NAMALWA (cell line): ENCODE measurements at places on chromosomes 2 and 18.

GRCh38 chr2:136505462-136505861, 259.9 kb upstream of the THSD7B start:
- DNase-seq = no peak

- no peak for DNase-seq
These were observed 2055.1 kb upstream of the CELF4 start for GRCh38 chr18:39620551-39621168.

DNA sequence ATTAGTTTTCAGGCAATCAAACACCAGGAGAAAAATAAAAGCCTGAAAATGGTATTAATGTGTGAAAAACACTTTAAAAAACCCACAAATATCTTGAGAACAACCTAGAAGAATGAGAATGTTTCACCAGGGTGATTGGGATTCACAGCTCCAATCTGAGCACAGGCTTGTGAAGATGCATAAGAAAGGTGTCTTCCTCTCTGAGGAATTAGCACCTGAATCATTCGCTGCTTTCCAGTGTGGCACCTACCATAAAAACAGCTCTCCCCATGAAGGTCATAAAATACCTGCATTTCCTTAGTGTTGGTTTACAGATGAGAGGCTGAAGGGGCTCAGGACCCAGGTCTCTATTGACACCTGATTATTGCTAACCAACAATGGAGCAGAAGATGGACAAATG, 499.7 kb upstream of the KLHL29 start:
- no peak for DNase-seq

GRCh38 chr2:224134003-224134734, 95.1 kb upstream of the SERPINE2 start:
- DNase-seq = no peak

DNA sequence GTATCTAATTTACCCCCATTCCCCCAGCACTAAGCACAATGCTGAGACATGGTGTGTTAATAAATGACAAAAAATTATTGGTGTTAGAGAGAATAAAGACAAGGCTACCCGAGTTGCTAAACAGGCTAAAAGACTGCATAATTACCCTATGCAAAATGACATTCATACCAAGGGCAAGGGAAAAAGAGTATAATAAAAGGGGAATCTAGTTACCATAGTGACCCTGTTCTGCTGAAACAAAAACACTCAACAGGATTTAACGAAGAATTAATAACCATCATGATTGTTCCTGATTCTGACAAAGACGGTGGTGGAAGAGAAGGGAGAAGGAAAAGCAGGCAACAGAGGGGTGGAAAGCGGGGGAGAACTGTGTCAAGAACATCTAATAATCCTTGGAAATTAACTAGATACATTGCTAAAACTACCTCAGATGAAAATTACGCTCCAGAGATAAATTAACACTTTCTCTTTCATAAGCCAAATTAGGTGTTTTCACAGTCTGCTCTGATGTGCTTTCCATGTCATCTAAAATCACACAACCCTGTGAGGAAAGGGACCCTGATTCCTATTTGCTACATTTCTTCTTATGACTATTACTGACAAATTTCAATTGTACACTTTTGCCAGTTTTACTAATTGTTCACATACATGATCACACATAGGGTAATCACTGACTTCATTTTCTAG, 25.5 kb downstream of the TTR start:
- no peak for DNase-seq

GRCh38 chr2:86628091-86628522, 4.4 kb upstream of the RNF103 start:
- no peak for DNase-seq

DNA sequence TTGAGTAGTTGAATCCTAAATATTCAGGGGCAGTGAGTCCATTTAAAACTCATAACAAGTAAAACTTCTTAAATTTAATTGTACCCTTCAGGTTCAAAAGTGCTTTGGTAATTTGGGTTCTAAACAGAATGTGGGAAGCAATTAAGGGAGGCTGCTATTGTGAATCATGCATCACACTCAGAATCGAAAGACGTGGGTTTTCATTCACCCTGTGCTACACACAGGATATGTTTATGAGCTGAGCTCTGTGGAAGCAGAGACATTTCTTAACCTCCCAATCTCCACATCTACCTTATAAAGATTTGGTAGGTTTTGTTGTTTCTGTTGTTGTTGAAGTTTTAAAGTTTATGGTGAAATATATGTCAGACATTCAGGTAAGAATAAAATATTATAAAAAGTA, 633.4 kb downstream of the DPP10 start:
- DNase-seq = no peak

- DNase-seq = peak; percentile 75
These were observed 256.5 kb downstream of the TPGS2 start for GRCh38 chr18:36572135-36572856.

- no peak for DNase-seq
These were observed 7.8 kb upstream of the IL1R2 start for GRCh38 chr2:101983928-101984327.

DNA sequence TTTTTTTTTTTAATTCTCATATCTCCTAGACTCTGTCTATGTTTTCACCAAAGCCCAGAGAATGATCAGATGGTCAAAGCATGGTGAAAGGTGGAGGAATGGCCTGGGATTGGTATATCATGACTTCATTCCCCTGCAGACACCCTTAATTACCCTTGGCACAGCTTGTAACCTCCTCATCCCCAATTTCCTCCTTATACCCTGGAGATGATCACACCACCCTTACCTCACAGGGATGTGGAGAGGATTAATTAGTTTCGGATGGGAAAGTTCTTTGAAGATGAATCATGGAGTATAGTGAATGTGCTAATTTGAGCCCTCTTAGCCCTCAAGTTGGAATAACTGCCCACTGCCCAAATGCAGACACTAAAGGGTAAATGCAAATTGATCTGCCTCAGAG, 138.0 kb upstream of the LYPD6 start:
- DNase-seq = no peak

DNA sequence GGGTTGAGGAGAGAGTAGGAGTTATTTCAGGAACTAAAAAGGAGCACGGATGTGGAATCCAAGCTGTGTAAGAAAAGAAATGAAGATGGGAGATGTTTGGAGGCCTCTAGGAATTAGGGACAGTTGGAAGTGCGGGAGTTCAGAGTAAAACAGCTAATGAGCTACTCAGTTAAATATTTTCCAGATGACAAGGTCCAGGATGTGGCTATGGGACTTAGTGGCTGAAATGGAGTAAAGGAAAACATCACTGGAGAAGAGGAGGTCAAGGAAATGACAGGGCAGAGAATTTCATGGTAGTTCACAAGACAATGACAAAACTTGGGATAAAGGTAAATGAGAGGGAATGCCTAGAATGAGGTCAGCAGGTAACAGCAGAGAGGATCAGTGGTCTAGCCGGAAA, 13.0 kb downstream of the GPR155 start:
- no peak for DNase-seq

GRCh38 chr18:49371786-49372185, 88.7 kb downstream of the DYM start:
- DNase-seq = no peak

GRCh38 chr2:172582656-172583055, 26.8 kb downstream of the PDK1 start:
- no peak for DNase-seq

GRCh38 chr2:25939257-25939668, 43.0 kb downstream of the KIF3C start:
- DNase-seq = no peak

DNA sequence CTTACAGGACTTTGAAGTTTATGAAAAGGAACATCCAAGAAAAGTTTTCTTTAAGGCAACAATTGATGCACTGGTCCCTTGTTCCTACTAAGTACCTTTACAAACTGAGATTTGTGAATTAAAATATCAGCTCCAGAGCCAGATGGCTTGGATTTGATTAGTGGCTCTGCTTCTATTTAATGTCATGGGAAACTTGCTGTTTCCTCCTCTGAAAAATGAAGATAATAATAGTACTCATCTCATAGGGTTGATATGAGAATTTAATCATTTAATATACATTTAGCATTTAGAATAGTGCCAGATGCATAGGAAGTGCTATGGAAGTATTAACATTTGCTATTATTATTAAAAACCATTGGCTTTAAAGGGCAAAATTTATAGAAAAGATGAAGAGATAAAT, 2.6 kb upstream of the GAREM1 start:
- no peak for DNase-seq

- no peak for DNase-seq
These were observed 10.5 kb downstream of the CROCC2 start for GRCh38 chr2:240916571-240917008.

- DNase-seq = no peak
These were observed 47.9 kb downstream of the ZEB2 start for GRCh38 chr2:144472046-144472412.

GRCh38 chr2:207390302-207391095, 139.3 kb upstream of the CREB1 start:
- no peak for DNase-seq

GRCh38 chr2:119181391-119181790, 22.8 kb upstream of the C1QL2 start:
- no peak for DNase-seq

DNA sequence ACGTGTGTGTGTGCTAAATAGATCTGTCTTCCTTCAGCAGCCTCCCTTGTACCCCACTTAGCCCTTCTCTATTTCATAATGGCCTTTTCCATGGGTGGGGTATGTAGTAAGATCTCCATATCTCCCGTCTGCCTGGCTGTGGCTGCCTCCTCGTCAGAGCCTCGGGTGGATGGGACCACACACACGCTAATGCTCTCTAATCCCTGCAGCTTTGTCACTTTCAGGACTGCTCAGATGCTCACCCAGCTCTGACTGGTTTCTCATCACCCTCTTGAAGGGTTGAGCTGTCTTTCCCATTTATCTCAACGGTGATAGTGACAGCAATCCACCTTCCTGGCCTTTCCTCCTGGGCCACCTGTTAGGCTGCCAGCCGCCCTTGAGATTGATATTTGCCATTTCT, 95.3 kb downstream of the DCC start:
- no peak for DNase-seq
